ENCODE measurements at places on chromosomes 7 and 10.
A peak's percentile ranks its signal among the peaks of the same experiment; 100 is the strongest.

DNA sequence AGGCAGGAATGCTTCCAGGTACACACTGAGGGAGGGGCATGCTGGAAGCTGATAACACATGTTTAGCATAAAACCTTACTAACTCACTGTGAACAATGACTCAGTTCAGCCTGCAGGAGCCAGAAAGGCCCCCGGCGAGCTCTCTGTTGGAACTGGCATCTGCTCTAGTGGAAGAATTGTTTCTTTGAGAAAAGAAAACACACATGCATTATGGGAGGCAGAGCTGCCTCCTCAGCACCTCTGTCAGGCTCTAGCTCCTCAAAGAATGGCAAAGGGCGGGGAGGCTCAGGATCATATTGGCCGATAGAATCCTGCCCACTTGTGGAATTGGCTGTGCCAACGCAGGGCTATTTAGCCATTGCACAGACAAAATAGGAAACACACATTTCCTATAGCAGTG, 338.3 kb downstream of the CXCL12 start:
- DNase-seq = no peak

GRCh38 chr10:32298075-32298812, 48.7 kb downstream of the EPC1 start:
- no peak for DNase-seq

- no peak for DNase-seq
Observed at GRCh38 chr7:105815576-105815975, 60.8 kb downstream of the ATXN7L1 start.

- no peak for DNase-seq
Observed at GRCh38 chr10:31343551-31343950, 24.5 kb downstream of the ZEB1 start.

GRCh38 chr7:114860206-114860605, 61.7 kb upstream of the MDFIC start:
- DNase-seq = no peak

DNA sequence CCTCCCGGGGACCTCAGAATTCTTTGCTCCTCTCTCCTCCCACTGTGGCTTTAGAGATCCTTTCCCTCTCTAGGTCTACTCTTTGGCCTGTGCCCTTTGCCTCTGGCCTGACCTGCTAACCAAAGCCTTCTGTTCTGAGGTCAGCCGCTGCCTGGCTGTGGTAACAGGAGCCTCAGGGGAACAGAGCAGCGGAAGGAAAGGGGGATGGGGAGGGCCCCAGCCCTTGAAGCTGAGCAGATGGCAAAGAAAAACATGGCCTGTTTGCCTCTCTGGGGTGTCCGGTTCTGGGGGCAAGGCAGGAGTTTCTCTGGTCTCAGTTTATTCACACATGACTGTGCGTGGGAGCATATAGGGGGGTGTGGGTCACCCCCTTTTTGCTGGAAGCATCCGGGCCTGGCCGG, 28.2 kb downstream of the COL26A1 start:
- DNase-seq = peak; percentile 56

- DNase-seq = no peak
Observed at GRCh38 chr10:19892270-19892669, 76.0 kb downstream of the PLXDC2 start.

DNA sequence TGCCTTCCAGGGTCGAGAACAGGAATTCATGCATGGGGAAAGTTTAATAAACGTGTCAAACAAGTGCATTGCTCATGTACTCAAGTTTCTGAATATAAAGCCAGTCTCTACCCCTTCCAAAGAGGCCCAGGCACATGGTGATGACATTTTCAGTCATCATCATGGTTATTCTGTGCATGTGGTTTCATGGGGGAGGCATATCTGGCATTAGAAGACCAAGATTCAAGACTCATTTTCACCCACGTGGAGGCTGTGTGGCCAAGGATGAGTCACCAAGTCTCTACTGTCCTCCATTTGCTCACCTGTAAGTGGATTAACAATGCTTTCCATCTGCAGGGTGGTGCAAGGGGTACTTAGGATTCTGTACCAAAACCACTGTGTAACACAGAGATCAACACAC, 34.0 kb upstream of the CNPY1 start:
- DNase-seq = no peak

DNA sequence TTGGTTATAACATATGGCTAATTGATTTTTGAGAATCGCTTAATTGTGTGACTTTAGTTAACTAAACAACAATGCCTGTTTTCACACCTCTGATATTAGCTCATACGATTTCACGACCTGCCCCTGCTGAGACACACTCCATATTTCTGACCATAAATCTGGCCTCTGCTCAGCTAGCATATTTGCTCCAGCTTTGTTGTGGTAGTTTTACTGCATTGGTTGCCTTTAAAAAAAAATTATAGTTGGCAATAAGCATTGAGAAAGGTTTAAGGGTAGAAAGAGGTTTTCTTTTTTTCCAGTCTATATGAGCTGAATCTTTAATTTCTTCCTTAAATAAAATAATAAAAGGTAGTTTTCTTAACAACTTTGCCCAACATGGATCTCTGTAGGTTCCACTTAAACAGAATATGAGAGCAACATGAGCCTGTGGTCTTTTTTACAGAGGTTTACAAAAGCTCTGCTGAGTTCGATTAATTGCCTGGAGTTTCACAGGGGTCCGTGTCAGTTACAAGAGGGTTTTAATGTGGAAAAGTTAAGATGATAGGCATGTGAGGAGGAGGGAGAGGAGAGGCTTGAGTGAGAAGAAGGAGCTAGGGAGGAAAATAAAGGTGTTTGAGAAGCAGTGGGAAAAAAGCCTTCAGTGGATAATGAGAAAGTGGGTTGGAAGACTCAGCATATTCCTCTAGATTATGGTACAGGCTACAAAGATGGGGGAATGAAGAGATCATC, 318.2 kb downstream of the CXCL12 start:
- no peak for DNase-seq

DNA sequence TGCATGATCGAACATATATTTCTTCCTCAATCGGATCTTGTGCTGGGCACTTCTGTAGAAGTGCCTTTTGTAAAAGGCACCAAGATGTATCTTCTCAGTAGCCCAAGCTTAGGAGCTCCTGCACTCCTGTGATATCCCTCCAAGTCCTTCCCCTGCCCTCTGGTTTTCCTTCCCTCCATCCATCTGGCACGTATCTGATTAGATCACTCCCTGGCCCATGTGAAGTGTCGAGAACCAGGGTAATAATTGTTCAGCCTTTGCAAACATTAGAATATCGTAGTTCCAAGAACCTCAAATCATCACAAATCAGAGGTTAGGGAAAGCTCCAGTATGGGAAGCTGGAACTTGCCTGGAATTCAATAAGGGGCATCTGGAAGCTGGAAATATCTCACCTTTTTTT, 221.1 kb upstream of the AUTS2 start:
- DNase-seq = no peak

DNA sequence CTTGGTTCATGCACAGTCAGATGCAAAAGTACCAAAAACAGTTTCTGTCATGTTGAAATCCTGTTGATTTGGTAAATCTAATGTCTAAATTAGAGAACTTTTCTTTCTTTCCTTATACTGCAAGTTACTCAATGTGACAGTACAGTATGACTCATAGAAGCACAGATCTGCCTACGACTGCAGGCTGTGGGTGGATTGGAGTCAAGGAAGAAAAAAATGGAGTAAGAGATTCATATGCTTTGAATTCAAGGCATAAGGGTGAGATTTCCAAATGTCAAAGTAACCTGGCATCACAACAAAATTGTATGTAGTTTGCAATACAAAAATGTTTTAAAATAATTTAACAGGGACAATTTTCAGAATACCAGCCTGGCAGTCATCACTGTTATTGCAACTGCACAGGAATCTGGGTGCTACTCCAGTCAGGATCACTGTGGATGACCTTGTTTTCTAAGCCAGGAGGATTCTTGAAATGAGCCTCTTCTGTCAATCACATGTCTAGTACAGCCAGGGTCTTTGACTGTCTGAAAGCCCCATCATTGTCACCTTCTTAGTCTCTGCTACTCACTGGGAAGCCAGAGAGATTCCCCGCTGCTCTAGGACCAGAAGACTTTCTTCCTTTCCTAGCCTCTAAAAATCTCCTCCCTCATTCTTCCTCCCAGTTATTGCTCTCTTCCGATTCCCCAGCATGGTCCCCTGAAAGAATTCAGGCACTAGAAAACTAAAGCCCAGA, 83.6 kb downstream of the CD36 start:
- DNase-seq = no peak

DNA sequence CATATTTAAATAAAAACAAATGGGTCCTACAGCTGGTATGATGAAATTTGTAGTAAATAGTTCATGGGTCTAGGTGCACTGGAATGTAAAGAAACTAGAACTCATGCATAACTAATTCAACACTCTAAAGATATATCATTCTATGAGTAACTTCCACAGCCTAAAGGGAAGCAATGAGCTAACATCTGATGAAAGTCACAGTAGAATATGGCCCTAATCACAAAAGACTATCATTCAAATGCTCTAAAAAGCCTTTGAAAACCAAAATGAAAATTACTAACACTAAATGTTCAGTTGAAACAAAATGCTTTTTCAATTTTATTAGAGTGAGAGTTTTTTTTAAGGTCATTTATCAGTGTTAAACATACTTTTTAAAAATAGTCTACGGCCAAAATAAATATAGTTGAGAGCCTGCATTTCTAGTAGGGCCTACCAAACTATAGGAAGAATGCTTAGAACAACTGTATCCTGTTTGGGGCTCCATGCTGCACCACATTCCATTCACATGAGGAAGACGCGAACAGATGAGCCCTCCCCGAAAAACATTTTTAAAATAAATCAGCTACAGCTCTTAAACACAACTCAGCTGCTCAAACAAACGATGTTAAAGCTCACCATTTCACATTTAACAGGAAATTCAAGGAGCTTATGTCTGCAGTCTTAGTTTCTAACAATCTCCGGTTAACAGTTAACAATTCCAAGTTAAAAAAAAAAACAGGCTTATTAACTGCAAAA, 134.5 kb downstream of the NRBF2 start:
- DNase-seq = no peak

DNA sequence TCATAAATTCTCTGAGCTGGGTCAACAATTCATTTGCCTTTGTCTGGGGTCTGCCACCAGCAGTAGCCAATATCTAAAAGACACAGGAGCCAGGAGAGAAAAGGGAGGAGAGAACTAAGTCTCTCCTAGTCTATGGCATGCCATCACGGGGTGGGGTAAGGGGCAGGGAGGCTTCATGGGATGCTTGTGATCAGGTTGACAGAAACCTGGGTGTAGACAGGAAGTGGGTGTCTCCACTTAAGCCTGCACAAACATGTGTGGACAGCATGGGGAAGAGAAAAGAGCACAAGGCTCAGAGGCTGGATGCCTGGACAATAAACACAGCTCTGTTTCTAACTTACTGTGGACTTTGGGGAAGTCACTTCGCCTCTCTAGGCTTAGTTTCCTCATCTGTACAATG, 11.5 kb upstream of the C10orf53 start:
- DNase-seq = no peak

DNA sequence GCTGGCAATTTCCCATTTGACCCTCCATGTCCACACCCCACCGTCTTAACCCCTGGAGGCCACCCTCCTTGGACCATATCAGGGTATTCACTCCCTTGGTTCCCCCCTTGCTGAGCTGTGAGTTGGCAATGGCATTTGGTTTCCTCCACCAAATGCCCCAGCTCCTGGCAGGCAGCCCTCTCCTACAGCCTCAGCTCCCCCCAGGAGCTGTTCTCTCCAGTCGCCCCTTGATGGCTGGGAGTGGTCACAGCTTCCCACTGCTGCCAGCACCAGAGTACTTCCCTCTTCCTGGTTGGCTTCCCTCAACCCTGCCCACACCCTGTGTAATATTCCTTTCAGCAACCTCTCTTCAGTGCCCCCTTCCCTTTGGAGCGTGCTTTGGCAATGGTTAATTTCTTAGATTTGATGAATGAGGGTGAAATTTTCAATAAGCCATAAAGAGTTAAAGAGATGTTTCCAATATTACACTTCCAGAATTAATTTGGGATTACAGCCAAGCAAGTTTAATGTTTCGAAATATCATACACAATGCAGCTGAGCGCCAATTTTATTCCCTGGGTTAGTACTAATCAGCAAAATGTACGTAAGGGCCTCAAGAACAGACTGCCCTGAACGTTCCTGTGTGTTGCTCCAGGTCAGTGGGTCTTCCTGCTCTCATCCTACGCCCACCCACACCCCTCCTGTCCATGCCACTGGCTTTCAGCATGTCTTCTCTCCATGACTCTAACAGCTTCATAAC, 207.1 kb upstream of the NFE2L3 start:
- no peak for DNase-seq

- no peak for DNase-seq
Observed at GRCh38 chr10:107733328-107734130, 569.0 kb upstream of the SORCS1 start.

GRCh38 chr7:138565451-138566114, 105.5 kb downstream of the TRIM24 start:
- no peak for DNase-seq

DNA sequence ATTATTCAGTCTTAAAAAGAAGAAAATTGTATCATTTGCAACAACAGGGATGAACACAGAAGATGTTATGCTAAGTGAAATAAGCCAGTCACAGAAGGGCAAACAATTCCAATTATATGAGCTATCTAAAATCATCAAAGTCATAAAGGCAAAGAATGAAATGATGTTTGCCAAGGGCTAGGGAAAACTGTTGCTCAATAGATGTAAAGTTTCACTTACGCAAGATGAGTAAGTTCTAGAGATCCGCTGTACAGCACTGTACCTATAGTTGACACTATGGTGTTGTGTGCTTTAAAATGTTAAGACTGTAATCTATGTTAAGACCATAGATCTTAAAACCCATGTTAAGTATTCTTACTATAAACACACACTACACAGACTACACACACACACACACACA, 904.6 kb upstream of the LRRN3 start:
- DNase-seq = no peak

DNA sequence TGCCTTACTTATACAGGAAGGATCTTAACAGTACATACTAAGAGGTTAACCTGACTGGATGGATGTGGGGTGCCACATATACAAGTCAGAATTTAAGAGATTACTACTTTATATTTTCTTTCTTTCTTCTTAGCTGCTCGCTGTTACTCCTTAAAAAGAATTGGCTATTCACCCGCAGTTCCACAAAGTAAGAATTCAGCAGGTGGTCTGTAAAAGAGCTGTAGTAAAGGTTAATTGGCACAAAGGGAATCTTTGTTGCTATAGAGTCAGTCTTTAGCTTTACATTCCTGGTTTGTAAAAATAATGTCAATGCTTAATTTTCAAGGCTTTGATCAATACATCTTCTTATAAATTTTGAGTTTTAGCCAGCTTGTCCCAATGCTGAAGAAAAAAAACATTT, 43.2 kb downstream of the RALA start:
- DNase-seq = no peak

DNA sequence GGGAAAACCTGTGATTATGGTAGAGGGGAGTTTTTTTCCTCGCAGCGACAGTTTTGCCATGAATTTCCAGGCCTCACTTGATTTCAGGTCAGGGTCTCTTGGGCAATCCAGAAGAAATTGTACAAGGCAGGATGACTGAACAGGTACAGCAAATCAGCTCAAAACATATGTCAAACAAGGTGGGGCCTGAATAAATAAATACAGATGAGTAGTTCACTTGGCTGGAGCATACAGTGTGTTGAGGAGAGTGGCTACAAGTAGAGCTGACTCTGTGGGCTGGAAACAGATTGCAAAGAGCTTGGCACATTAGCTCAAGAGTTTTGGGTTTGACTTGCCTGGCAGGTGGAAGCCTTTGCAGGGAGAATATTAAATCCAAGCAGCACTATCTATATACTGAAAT, 15.0 kb downstream of the GIMAP8 start:
- DNase-seq = no peak

All from WERI-Rb-1 (cell line).